ENCODE measurements at places on chromosomes 4 and X.
A peak's percentile ranks its signal among the peaks of the same experiment; 100 is the strongest.

DNA sequence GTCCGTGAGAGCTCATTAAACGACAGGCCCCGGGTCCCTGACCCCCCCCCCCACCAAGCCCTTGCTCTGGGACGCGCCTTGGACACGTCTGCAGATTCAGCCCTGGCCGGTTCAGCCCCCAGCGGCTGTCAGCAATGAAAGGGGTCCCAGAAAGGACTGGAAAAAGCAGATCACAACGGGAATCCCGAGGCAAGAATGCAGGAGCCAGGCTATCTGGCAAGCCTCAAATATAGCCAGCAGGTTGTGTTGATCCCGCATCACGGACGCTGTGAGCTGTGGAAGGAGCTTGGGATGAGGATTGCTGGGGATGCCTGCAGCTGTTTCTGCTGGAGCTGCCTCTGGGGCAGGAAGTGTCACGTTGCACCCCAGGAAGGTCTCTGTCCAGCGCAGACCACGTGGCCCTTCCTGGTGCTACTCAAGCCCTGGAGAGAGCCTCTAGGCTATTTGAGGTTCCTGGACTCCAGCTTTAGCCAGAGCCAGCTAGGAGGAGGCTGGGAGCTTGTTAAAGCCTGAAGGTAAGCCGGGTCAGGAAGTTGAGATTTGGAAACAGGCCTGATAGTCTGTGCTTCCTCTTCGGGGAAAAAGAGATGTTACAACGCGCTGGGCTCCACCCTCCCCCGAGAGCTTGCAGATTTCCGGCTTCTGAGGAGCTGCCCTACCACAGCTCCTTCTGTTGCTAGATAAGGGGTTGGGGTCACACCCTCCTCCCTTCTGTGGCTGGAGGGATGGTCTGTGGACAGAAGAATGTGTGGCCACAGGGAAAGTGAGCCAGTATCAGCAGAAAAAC, 19.3 kb upstream of the CSF2RA start:
- H3K27ac ChIP-seq, result peak overlapping the region; percentile 50
- no peaks in the 10 kb centered on the region for H3K36me3 ChIP-seq
- peaks cover 15% of the 10 kb centered on the region for H3K4me1 ChIP-seq
- H3K27me3 ChIP-seq, result no peaks in the 10 kb centered on the region
- peak; percentile 89 for DNase-seq

GRCh38 chr4:38243388-38244053, 283.3 kb downstream of the PTTG2 start:
- no peak for DNase-seq
- H3K4me3 ChIP-seq, result no peak overlapping the region
- no peaks in the 10 kb centered on the region for H3K27me3 ChIP-seq
- H3K36me3 ChIP-seq, result no peaks in the 10 kb centered on the region
- H3K4me1 ChIP-seq, result peaks cover 8% of the 10 kb centered on the region
- no peak overlapping the region for H3K27ac ChIP-seq

GRCh38 chr4:106011387-106011786, 116.1 kb downstream of the NPNT start:
- no peak for DNase-seq
- H3K4me3 ChIP-seq, result no peak overlapping the region
- H3K27me3 ChIP-seq, result no peaks in the 10 kb centered on the region
- no peak overlapping the region for H3K27ac ChIP-seq
- no peaks in the 10 kb centered on the region for H3K36me3 ChIP-seq

GRCh38 chrX:103518571-103518970, 718 bp downstream of the RAB40A start:
- DNase-seq, result no peak
- no peaks in the 10 kb centered on the region for H3K36me3 ChIP-seq
- H3K4me1 ChIP-seq, result no peaks in the 10 kb centered on the region
- no peak overlapping the region for H3K27ac ChIP-seq

- H3K27ac ChIP-seq, result no peak overlapping the region
- H3K36me3 ChIP-seq, result no peaks in the 10 kb centered on the region
- no peak overlapping the region for H3K4me3 ChIP-seq
- no peaks in the 10 kb centered on the region for H3K27me3 ChIP-seq
These were observed 146.2 kb downstream of the GATB start for GRCh38 chr4:151614561-151614960.

- no peaks in the 10 kb centered on the region for H3K27me3 ChIP-seq
- H3K27ac ChIP-seq, result no peak overlapping the region
- H3K4me3 ChIP-seq, result no peak overlapping the region
These were observed 30.4 kb downstream of the TXK start for GRCh38 chr4:48103483-48104139.

- no peak overlapping the region for H3K27ac ChIP-seq
- H3K27me3 ChIP-seq, result no peaks in the 10 kb centered on the region
- no peak for DNase-seq
- H3K4me1 ChIP-seq, result no peaks in the 10 kb centered on the region
- no peak overlapping the region for H3K4me3 ChIP-seq
These were observed 4.5 kb upstream of the GRSF1 start for GRCh38 chr4:70844180-70844579.

- H3K27ac ChIP-seq, result no peak overlapping the region
- DNase-seq, result no peak
- H3K36me3 ChIP-seq, result no peaks in the 10 kb centered on the region
- H3K4me3 ChIP-seq, result no peak overlapping the region
- no peaks in the 10 kb centered on the region for H3K27me3 ChIP-seq
- H3K4me1 ChIP-seq, result peaks cover 14% of the 10 kb centered on the region
These were observed 61.5 kb upstream of the MAGEB2 start for GRCh38 chrX:30153881-30154260.

- no peak overlapping the region for H3K4me3 ChIP-seq
- no peaks in the 10 kb centered on the region for H3K27me3 ChIP-seq
- DNase-seq, result no peak
- H3K4me1 ChIP-seq, result no peaks in the 10 kb centered on the region
- H3K27ac ChIP-seq, result no peak overlapping the region
- no peaks in the 10 kb centered on the region for H3K36me3 ChIP-seq
These were observed 460.4 kb upstream of the GALNT7 start for GRCh38 chr4:172708184-172708583.

DNA sequence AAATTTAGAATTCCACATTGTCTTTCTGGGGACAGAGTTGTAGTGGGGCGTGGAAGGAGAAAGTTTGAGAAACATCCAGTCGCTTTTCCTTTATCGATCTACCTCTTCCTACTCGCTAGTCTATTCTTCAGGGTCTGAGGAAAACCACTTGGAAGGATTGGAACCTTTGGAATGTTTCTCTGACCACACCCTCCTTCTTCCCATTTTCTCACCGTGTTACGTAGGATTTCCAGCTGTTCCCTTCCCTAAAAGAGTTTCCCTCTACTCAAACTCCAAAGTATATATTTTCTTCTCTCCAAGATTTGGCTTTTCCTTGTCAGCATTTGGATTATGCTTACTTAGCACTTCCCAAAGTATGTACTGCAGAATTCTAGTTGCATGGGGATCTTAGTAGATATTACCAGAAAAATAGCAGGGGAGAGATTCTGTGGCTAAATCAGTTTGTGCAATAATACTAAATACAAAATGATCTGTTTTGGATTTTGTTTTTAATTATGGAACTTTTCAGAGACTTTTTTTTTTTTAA, 4.9 kb downstream of the ENPEP start:
- no peaks in the 10 kb centered on the region for H3K27me3 ChIP-seq
- H3K36me3 ChIP-seq, result no peaks in the 10 kb centered on the region
- no peak for DNase-seq
- no peak overlapping the region for H3K27ac ChIP-seq
- H3K4me1 ChIP-seq, result no peaks in the 10 kb centered on the region

- H3K36me3 ChIP-seq, result no peaks in the 10 kb centered on the region
- H3K4me1 ChIP-seq, result no peaks in the 10 kb centered on the region
- no peak overlapping the region for H3K27ac ChIP-seq
- H3K4me3 ChIP-seq, result no peak overlapping the region
These were observed 90.0 kb upstream of the GATB start for GRCh38 chr4:151850791-151851213.

- H3K4me3 ChIP-seq, result no peak overlapping the region
- no peaks in the 10 kb centered on the region for H3K4me1 ChIP-seq
- no peak overlapping the region for H3K27ac ChIP-seq
These were observed 2320.1 kb downstream of the ARAP2 start for GRCh38 chr4:33924239-33924638.

GRCh38 chr4:14345356-14345775, 656.9 kb upstream of the CPEB2 start:
- no peaks in the 10 kb centered on the region for H3K36me3 ChIP-seq
- H3K4me1 ChIP-seq, result no peaks in the 10 kb centered on the region
- no peaks in the 10 kb centered on the region for H3K27me3 ChIP-seq

DNA sequence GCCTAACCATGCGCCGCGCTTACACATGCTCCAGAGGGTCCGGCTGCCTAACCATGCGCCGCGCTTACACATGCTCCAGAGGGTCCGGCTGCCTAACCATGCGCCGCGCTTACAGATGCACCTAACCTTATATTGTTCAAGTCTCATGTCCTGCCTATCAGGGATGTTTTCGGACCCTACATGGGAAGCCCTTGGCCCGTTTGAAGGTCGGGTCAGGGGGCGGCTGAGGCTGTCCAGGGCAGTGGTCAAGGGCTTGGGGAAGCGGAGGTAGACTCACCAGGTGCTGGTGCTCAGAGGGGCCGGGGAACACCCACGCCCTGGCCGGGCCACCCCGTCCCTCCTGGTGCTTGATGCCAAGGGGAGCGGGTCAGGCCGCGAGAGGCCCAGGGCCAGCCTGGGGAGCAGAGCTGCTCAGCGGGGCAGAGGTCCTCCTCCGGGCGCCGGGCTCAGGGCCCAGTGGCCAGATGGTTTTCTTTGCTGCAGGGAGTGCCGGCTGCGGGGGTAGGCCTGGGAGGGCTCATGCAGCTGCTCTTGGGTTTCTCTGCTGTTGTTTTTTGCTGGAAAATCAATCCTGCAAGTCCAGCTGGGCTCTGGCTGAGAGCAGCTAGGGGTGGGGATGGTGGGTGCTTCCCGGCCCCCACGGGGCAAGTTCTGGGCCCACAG, 35.4 kb upstream of the SPON2 start:
- no peaks in the 10 kb centered on the region for H3K4me1 ChIP-seq
- no peak for DNase-seq
- no peak overlapping the region for H3K4me3 ChIP-seq
- H3K36me3 ChIP-seq, result no peaks in the 10 kb centered on the region

GRCh38 chrX:152992115-152992514, 1.8 kb downstream of the PNMA5 start:
- H3K4me3 ChIP-seq, result no peak overlapping the region
- no peak overlapping the region for H3K27ac ChIP-seq
- peaks cover 35% of the 10 kb centered on the region for H3K27me3 ChIP-seq
- H3K36me3 ChIP-seq, result no peaks in the 10 kb centered on the region
- no peak for DNase-seq

GRCh38 chr4:25155947-25156346, 4.3 kb downstream of the SEPSECS start:
- DNase-seq, result no peak
- H3K36me3 ChIP-seq, result no peaks in the 10 kb centered on the region
- H3K4me3 ChIP-seq, result no peak overlapping the region
- peaks cover 14% of the 10 kb centered on the region for H3K4me1 ChIP-seq

DNA sequence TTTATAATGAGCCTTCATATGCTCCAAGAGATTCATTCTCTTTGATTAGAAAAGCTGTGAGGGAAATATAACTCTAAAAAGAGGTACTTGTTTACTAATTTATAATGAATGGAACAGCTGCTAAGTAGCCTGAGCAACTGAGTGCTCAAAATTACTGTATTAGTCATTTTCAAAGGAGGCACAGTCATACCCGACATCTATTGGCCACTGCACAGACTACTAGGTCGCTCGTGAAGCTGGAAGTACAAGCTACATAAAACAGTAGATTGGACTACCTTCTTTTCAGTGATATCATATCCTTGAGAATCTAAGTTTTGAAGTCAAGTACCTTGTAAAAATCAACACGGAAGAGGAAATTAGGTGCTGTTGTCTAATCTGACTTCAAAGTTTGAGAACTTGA, 52.0 kb upstream of the GLRB start:
- no peak overlapping the region for H3K4me3 ChIP-seq
- no peaks in the 10 kb centered on the region for H3K36me3 ChIP-seq
- H3K27me3 ChIP-seq, result no peaks in the 10 kb centered on the region
- DNase-seq, result no peak
- H3K27ac ChIP-seq, result no peak overlapping the region

GRCh38 chr4:2354760-2355159, 63.7 kb downstream of the ZFYVE28 start:
- H3K27me3 ChIP-seq, result no peaks in the 10 kb centered on the region
- H3K4me1 ChIP-seq, result no peaks in the 10 kb centered on the region
- H3K4me3 ChIP-seq, result no peak overlapping the region
